ENCODE measurements at places on chromosomes 12 and 14.

DNA sequence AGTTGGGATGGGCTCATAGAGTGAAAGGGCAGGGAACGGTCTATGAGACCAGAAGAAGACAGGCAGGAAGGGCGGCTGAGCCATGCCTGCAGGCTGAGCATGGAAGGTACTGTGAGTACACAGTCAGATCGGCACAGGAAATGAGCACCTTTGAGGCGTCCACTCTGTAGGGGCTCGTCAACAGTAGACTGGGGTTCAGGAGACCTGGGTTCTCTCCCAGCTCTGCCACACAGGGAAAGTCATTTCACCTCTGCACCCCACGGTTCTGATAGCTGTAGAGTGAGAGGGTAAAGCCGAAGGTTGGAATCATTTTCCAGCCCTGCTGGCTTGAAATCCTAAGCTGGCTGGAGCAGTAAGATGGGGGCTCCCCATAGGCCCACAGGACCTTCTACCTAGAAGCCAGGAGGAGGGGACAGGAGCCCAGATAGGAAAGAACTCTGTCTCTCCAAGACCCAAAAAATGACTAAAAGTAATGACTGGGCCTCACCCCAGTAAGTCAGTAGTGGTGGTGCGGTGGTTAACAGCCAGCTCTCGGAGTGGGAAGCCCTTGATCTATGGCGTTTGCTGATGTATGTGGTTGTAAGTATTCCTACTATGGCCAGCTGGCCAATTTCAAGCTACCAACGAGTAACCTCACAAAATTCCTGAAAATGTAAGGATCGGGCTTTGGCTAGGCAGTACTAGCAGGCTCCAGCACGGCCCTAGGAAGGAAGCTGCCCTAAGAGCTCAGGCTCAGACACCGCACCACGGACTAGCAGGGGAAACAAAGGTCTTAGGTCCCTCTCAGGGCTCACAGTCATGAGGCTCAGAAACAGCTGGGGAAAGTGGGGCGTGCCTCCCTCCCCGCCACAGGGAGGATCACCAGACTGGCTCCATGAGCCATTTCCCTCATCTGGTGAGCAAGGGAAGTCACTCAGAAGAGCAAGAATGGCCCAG lies 10.3 kb upstream of the CD27 start:
- H3K27me3 ChIP-seq, result no peaks in the 10 kb centered on the region
- H3K27ac ChIP-seq, result peak overlapping the region; percentile 93
- DNase-seq, result peak; percentile 56
- H3K4me3 ChIP-seq, result no peak overlapping the region
- no peaks in the 10 kb centered on the region for H3K36me3 ChIP-seq

GRCh38 chr12:130920119-130920703 lies 33.5 kb upstream of the ADGRD1 start:
- peaks cover 12% of the 10 kb centered on the region for H3K27me3 ChIP-seq
- no peaks in the 10 kb centered on the region for H3K36me3 ChIP-seq
- no peaks in the 10 kb centered on the region for H3K4me1 ChIP-seq
- no peak for DNase-seq

DNA sequence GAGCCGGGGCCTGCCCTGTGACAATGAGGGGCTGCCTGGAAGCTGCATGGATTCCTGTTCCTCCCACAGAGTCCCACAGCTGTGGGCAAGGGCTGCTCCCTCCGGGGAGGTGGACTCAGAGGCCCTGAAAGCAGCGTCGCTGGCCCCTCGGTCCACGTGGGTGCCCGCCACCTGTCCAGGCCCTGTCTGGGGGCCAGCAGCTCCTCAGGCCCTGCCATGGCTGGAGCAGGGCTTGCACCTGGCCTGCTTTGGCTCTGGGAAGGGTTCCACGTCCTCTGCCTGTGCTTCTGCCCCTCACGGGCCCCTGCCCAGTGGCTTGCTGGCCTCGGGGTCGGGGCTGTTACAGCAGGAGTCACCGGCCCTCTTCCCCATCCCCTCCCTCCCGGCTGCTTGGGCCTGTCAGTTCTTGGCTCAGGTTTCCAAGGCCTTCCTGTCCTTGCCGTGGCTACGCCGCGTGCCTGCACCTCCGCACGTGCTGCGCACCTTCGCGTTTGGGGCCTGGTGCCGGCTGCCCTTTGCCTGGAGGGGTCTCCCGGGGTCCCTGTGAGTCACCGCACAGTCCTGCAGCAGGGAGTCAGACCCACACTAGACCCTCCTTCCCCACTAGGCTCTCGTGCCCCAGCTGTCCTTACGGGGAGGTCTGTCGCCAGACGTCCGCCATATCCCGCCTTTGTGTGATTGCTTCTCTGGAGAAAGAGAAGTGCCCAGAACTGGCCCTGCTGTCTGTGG lies 5.8 kb downstream of the FBRSL1 start:
- no peak for DNase-seq
- H3K4me1 ChIP-seq, result peaks cover 29% of the 10 kb centered on the region

DNA sequence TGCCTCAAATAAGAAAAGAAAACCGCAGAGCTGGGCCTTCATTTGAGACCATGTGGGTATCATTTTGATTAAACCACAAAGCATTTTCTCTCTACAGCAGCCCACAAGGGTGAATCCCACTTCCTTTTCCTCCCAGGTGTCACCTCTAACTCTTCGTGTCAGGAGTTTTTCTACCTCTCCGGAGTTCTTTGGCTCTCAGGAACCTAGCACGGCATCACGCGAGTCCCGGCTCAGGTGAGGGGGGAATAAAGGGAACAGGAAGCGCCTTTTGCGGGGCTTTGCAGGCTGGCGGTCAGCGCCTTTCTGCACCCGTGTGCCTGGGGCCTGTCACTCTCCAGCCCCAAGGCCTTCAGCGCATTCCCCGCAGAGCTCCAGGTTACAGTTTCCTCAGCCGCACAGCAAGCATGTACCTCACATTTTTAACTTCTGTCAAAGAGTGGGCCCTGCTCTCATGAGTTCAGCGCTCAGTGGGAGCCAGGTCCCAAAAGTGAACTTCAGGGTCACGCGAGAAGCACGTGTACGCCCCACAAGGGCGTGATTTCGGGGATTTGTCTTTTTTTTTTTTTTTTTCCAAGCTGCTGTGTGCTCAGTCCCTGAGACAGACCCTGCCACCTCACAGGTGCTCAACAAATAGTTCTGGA lies 740 bp upstream of the PRPF40B start:
- H3K4me1 ChIP-seq, result peaks cover 35% of the 10 kb centered on the region
- peak overlapping the region; percentile 81 for H3K4me3 ChIP-seq
- H3K36me3 ChIP-seq, result no peaks in the 10 kb centered on the region
- peak overlapping the region; percentile 91 for H3K27ac ChIP-seq

- H3K36me3 ChIP-seq, result no peaks in the 10 kb centered on the region
- DNase-seq, result no peak
- H3K4me1 ChIP-seq, result no peaks in the 10 kb centered on the region
- no peak overlapping the region for H3K4me3 ChIP-seq
- H3K27ac ChIP-seq, result no peak overlapping the region
These were observed 87.5 kb downstream of the SLC6A15 start for GRCh38 chr12:84825149-84825548.

- no peaks in the 10 kb centered on the region for H3K27me3 ChIP-seq
- H3K4me3 ChIP-seq, result peak overlapping the region; percentile 91
- peaks cover 65% of the 10 kb centered on the region for H3K4me1 ChIP-seq
- H3K36me3 ChIP-seq, result peaks cover 32% of the 10 kb centered on the region
These were observed 686 bp downstream of the MCRS1 start for GRCh38 chr12:49567302-49567610.

DNA sequence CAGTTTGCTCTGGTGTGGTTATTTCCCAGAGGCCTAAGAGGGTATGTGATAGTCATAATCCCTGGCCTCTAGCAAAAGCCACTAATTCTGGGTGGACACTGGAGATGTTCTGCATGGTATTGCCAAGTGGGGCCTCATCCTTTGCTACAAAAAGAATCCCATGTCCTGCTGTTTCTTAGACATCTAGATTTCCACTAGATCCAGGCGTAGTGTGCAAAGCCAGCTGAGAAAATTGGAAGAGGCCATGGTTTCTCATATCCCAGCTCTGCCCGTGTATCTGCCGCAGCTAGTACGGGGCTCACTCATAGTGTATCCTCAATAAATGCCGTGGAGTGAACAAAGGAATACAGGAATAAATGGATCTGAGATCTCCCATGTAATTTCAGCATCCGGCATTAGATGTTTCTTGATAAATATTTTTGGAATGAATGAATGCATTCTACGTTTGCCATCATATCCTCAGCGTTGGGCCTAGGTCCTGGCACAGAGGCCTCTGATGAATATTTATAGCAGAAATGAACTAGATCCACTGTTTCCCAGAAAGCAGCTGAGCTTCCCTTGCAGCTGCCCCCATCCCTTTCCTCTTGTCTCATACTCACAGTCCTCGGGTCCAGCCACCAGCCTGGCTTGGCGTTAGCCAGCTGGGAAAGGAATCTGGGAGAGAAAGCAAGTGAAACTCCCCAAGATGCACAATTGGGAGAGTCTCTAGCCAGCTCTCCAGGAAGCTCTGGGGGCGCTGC lies 76.3 kb upstream of the NOS1 start:
- no peaks in the 10 kb centered on the region for H3K4me1 ChIP-seq
- H3K4me3 ChIP-seq, result no peak overlapping the region
- no peaks in the 10 kb centered on the region for H3K27me3 ChIP-seq
- H3K27ac ChIP-seq, result no peak overlapping the region
- H3K36me3 ChIP-seq, result no peaks in the 10 kb centered on the region

DNA sequence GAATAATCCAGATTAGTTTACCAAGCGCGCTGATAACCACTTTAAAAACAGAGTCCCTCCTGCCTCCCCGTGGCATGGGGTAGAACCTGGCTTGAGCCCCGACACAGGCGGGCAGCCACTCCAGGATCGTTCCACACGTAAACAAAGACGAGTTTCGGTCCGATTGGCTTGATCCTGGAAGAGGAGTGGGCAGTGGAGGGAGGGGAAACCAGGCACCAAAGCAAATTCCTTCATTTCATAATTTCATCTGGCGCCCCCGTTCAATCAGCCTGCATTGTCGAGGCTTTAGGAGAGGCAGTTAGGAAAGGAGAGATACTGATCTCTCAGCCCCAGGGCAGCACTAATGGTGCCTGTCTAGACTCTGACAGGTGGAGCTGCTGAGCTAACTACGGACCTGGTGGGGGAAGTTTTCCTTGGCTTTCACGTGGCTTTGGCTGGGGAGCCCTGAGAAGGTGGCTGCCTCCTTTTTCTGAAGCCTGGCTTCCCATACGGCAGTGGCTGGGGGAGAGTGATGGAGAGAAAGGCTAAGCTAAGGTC lies 751 bp upstream of the GPRC5A start:
- peak; percentile 22 for DNase-seq
- peaks cover 15% of the 10 kb centered on the region for H3K4me1 ChIP-seq
- H3K36me3 ChIP-seq, result no peaks in the 10 kb centered on the region
- peaks cover 38% of the 10 kb centered on the region for H3K27me3 ChIP-seq
- no peak overlapping the region for H3K27ac ChIP-seq
- H3K4me3 ChIP-seq, result peak overlapping the region; percentile 65

DNA sequence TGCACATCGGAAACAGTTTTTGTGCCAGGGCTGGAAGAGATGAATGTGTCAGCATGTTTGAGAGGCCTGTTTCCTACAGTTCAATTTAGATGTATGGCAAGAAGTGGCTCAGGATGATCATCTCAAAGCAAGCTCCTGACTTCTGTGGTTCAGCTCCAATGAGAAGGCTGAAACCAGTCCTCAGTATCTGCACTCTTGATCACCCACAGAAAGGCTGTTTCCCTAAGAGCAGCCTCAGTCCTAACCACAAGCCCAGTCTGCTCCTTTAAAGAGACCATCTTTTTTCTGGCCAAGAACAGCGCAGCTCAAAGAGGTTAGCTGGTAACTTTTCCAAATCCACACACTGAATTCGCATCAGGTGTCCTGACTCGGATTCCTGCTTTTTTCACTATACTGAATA lies 19.2 kb downstream of the CSRP2 start:
- H3K36me3 ChIP-seq, result peaks cover 16% of the 10 kb centered on the region
- H3K4me3 ChIP-seq, result no peak overlapping the region
- H3K27ac ChIP-seq, result no peak overlapping the region
- no peaks in the 10 kb centered on the region for H3K27me3 ChIP-seq
- peaks cover 3% of the 10 kb centered on the region for H3K4me1 ChIP-seq

DNA sequence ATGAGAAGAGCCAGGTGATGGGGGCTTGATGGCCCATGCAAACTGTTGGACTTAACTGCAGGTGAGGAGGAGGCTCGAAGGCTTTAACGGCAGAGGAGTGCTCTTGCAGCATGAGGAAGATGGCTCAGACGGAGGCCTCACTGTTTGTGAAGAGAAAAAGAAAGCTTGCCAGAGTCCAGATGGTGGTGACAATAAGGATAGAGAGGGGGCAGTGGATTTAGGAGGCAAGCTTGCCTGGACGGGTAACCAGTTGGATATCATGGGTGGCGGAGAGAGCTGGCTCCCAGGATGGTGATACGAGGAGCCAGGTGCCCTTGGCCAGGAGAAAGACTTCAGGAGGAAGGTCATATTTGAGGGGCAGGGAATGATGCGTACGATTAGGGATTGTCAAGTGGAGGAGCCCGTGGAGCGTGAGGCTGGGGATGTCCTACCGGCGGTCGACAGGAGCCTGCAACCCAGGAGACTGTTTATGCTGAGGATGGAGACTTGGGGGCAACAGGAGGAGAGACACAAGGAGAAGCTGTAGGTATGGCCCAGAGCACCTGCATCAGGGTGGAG lies 71.8 kb downstream of the CACNA1C start:
- no peak for DNase-seq
- H3K4me1 ChIP-seq, result no peaks in the 10 kb centered on the region
- no peaks in the 10 kb centered on the region for H3K27me3 ChIP-seq
- no peaks in the 10 kb centered on the region for H3K36me3 ChIP-seq
- H3K27ac ChIP-seq, result no peak overlapping the region

- H3K36me3 ChIP-seq, result no peaks in the 10 kb centered on the region
- no peak overlapping the region for H3K27ac ChIP-seq
These were observed 1.5 kb downstream of the FSCB start for GRCh38 chr14:44505588-44505987.

- peaks cover 3% of the 10 kb centered on the region for H3K36me3 ChIP-seq
- DNase-seq, result no peak
These were observed 77.0 kb upstream of the FOXN3 start for GRCh38 chr14:89493877-89494634.

DNA sequence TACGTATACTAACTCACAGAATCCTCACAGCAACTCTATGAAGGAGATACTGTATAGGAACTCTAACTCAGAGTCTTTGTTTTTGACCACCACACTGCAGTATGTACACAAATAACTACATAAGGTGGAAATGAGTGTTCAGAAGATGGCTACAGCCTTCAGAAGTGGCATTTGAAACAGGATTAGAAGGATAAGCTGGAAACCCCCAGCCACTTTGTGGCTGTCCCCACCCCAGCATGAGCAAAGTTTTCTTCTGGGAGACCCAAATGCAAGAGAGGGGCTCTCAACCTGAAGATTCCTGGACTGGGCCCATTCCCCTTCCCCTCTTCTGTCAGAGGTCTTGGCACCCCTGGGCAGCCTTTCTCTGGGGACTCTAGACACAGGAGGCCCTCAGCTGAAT lies 43.2 kb upstream of the PNMA1 start:
- H3K4me3 ChIP-seq, result peak overlapping the region; percentile 90
- no peaks in the 10 kb centered on the region for H3K27me3 ChIP-seq
- DNase-seq, result no peak
- H3K27ac ChIP-seq, result peak overlapping the region; percentile 95

DNA sequence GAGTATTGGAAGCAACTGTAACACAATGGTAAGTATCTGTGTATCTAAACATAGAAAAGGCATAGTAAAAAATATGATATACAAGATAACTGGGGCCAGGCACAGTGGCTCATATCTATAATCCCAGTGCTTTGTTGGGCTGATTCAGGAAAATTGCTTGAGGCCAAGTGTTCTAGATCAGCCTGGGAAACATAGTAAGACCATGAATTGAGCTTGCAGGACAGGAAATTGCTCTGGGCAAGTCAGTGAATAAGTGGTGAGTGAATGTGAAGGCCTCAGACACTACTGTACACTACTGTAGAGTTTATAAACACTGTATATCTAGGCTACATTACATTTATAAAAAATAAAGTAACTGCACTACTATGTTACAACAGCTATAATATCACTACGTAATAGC lies 75.2 kb downstream of the GPR135 start:
- no peak overlapping the region for H3K27ac ChIP-seq
- DNase-seq, result no peak
- H3K4me3 ChIP-seq, result no peak overlapping the region
- H3K4me1 ChIP-seq, result no peaks in the 10 kb centered on the region
- peaks cover 13% of the 10 kb centered on the region for H3K27me3 ChIP-seq

Data from activated CD4-positive, alpha-beta T cell treated with anti-CD3 and anti-CD28 coated beads, Interleukin-2, amount 10 ng/mL, durations not matched to agents 7 days and 5 days (primary cell).